ENCODE measurements at places on chromosomes 5 and 9.
A peak's percentile ranks its signal among the peaks of the same experiment; 100 is the strongest.

GRCh38 chr5:102314328-102314727, 18.2 kb upstream of the SLCO4C1 start:
- no peak for DNase-seq

DNA sequence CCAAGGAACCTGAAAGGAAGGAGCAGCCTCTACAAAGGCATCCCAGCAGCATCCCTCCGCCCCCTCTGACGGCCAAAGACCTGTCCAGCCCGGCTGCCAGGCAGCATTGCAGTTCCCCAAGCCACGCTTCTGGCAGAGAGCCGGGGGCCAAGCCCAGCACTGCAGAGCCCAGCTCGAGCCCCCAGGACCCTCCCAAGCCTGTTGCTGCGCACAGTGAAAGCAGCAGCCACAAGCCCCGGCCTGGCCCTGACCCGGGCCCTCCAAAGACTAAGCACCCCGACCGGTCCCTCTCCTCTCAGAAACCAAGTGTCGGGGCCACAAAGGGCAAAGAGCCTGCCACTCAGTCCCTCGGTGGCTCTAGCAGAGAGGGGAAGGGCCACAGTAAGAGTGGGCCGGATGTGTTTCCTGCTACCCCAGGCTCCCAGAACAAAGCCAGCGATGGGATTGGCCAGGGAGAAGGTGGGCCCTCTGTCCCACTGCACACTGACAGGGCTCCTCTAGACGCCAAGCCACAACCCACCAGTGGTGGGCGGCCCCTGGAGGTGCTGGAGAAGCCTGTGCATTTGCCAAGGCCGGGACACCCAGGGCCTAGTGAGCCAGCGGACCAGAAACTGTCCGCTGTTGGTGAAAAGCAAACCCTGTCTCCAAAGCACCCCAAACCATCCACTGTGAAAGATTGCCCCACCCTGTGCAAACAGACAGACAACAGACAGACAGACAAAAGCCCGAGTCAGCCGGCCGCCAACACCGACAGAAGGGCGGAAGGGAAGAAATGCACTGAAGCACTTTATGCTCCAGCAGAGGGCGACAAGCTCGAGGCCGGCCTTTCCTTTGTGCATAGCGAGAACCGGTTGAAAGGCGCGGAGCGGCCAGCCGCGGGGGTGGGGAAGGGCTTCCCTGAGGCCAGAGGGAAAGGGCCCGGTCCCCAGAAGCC, 30.8 kb downstream of the CD180 start:
- DNase-seq, result peak; percentile 90

DNA sequence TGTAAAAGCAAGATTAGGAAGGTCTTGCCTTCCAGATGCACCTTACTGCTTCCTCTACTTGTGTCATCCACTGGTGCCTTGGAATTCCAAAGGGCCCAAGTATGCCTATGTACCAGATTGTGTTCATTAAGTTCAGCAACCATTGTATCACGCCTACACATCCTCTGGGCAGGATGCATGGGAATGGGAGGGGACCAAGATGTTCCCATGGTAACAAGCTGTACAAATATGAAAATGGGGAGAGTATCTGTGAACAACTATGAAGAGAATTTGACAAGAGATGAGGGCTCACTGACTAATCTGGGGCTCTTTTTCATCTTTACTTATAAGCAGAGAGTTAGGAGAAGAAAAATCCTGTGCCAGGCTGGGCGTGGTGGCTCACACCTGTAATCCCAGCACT, 137.8 kb upstream of the MAP1B start:
- DNase-seq, result peak; percentile 8

GRCh38 chr9:83029531-83030137, 33.3 kb downstream of the RASEF start:
- DNase-seq, result no peak

All from choroid plexus epithelial cell (primary cell).